ENCODE measurements at places on chromosomes 5 and 9.

GRCh38 chr5:40547557-40547956, 132.2 kb upstream of the PTGER4 start:
- no peak for DNase-seq

GRCh38 chr9:12681620-12682019, 11.6 kb upstream of the TYRP1 start:
- DNase-seq = no peak

DNA sequence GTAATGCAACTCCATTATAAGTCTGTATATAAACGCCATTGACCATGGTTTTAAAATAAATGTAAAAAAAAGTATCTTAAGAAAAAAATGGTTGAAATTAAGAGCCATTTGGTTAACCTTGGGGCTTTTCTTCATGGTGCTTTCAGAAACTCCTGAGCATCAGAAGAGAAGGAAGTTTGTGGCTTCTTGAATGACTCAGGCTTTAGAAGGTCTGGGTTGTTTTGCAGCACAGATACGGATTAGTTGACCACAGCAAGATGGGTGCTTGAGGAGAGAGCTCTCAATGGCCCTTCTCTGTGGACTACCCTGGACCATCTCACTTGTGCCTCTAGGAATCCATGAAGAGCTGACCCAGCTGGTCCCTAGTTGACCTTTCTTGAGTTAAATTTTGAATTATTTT, 189.5 kb downstream of the TMEM38B start:
- DNase-seq = no peak

- no peak for DNase-seq
Observed at GRCh38 chr5:165031371-165031770, 1526.0 kb downstream of the MAT2B start.

DNA sequence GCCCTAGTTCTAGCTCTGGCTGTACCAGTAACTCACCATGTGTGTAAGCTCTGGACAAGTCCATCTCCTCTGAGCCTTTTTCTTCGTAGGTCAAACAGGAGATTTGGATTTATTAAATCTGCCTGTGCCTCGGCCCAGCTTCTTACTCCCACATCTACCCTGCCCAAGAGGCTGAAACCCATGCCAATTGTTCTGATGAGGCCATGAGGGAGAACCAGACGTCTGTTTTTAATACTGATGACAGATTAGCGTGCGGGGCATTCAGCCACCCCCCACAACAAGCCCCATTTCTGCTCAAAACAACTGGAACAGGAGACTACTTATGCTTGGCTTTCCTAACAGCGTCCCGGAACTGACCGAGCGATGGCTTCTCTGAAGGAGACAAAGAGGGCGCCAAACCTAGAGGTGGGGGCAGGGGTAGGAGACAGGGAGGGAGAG, 81.2 kb upstream of the TRIM32 start:
- DNase-seq = peak; percentile 44

DNA sequence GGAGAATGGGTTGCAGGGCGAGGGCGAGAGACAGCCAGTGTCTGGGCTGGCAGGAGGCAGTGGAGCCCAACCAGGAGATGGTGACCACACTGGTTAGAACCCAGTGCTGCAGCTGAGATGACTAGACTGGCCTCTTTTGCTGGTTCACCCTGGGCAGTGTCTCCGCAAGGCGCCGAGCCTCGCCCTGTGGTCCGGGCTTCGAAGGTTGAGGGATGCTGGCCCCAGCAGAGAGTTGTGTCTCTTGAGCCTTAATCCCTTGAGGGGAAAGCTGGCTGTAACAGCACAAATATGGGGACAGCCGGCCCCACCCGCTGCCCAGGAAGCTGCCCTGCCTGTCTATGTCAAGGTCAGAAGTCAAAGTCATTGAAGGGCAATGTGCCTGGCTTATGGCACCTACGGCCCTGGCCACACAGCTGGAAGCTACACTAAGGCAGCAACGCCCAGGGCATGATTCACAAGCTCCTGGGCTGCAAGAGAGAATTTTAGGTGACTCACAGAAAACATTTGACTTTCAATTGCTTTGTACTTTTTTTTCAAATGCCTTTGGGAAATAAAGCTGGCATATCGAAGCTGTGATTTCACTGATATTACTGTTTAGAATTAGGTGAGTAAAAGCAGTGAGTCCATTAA, 33.3 kb downstream of the NKX2-5 start:
- no peak for DNase-seq

GRCh38 chr5:10261065-10261464, 11.0 kb downstream of the CCT5 start:
- no peak for DNase-seq

GRCh38 chr9:121331992-121332685, 37.9 kb downstream of the STOM start:
- no peak for DNase-seq

- DNase-seq = no peak
Observed at GRCh38 chr5:119473241-119473640, 20.9 kb downstream of the HSD17B4 start.

DNA sequence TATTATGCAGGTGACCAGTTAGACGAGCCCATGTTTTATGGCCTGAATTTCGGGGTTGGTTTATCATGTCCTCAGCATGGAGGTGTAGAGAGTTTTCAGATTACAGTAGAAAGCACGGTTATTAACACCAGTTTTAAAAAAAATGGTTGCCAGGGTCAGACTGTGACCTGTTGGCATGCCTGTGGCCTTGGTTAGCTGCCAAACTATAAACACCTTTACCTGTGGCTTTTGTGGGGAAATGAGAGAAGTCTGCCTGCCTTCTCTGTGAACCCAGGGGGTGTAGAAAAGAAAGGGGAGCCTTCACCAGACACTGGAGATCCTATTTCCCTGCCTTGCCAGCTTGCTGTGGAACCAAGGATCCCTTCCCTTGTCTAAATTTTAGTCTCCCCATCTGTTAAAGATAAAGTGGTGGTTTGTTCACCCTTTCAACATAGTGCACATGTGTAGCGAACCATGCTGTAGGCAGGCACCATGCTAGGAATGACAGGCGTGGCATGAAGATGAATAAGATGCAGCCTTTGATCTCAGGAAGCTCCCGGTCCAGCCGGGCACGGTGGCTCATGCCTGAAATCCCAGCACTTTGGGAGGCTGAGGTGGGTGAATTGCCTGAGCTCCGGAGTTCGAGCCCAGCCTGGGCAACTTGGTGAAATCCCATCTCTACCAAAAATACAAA, 6.1 kb upstream of the PHF19 start:
- DNase-seq = no peak

DNA sequence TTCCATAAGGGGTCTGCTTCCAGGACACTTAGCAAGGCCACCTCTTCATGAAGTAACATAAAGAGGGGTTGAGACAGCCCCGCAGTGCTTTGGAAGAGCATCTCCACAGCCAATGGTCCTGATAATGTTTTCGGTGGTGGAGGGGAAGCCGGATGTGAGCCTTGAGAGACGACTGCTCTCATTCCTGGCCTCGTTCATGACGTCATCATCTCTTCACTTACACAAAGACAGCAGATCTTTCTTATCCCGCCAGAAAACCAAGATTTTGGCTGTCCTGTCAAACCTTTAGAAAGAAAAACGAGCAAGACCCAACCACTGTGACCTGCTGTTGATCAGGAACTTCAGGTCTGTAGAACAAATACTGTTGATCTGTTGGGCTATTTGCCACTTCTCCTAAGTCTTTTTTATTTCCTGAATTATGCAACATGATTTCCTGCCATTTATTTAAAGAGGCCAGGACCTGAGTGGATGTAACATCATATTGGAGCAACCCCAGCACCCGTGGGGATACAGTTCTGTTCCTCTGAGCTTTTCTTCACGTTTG, 89.0 kb upstream of the IRX2 start:
- no peak for DNase-seq

GRCh38 chr5:59764361-59764760, 129.2 kb downstream of the PDE4D start:
- no peak for DNase-seq

- DNase-seq = no peak
Observed at GRCh38 chr5:87102841-87103240, 164.8 kb upstream of the RASA1 start.

DNA sequence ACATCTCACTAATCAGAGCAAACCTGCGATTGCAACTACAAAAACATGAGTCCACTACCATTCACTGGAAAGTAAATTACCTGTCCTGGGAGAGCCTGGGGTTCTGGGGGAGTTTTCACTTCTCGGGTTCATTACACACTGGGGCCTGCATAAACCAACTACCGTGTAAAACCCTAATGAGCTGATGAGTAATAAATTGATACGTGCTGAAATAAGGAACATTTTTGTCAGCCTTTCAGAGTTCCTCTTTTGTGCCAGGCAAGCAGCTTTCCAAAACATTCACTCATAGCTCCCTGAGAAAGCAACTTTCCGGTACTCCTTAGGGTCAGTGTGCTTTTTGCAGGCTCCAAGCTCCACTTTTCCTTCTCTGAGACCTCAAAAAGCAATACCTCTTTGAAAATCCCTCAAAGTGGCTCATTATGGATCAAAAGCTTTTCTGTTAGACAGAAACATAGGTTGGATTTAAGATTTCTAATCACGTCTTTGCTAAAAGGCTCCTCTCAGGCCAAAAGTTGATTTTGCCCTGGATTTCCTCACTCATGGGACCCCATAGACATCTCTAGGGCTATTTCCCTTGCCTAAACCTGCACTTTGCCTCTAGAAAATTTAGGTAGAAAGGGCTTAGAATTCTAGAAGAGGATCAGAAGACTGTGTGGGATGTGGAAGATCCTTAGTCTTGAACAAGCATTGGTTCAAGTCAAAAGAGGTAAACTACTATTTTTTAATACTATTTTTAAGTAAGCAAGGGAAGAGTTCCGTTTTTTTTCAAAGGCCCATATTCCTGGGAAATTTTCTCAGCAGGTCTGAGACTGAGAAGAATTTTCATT, 74.8 kb downstream of the ST8SIA4 start:
- no peak for DNase-seq

GRCh38 chr5:62341783-62342475, 35.9 kb downstream of the KIF2A start:
- no peak for DNase-seq

GRCh38 chr9:111812337-111812736, 17.6 kb upstream of the SHOC1 start:
- no peak for DNase-seq

GRCh38 chr9:113574441-113575262, 111.1 kb downstream of the RGS3 start:
- peak; percentile 18 for DNase-seq

DNA sequence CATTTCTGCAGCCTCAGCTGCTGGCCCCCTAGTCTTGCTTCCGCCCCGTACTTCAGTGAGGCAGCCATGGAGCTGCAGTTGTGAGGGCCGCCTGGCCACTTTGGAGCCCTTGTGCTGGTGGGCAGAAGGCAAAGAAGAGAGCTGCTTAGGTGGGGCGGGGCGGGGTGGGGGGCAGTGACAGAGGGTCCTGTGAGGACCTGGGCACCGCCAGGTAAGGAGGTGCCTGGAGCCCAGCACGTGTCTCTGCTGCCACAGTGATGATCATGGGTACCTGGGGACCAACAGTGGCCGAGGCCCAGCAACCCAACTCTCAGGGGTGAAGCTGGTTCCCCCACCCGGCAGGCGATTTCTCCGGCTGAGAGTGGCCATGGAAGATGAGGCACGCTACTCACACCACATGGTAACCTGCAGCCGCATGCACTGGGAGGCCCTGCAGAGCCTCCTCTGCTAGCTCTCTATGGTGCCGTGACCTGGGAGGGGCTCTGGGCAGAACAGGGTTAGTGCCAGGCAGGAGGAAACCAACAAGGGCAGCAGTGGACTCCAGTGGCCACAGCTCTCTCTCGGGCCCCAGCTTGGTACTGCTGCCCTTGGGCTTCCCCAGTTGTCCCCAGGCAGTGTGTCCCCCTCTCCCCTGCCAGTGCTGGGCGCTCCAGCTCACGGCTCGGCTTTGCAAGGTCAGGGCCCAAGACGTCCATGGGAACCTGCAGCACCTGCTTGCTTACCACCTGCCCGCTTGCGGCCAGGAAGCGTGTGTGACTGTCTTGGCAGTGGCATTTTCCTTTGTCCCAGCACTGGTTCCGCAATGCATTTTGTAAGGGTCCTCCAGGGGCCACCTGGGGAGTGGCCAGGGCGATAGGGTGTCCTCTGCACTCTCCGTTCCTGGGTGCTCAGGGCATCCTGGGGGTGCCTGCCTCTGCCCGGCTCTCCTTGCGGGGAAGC, 24.0 kb downstream of the NDUFS6 start:
- DNase-seq = peak; percentile 42

DNA sequence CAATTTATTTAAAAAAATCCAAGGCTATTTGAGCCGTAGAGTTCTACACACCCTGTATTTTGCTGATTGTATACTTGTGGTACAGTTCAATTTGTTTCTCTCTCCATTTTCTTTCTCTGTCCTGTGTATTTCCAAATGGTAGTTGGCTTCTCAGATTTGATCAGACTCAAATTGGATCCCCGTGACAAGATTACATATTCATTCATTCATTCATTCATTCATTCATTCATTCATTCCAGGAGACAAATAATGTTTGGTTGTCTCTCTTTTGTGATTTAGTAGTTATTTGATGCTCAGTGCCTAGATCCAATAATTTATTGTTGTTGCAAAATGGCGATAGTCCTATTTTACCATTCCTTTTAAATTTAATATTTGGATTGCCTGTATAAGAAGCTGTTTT, 292.8 kb upstream of the RIOK2 start:
- DNase-seq = no peak

- no peak for DNase-seq
Observed at GRCh38 chr9:133449760-133450159, 10.0 kb upstream of the CACFD1 start.

GRCh38 chr5:179169836-179170235, 109.7 kb downstream of the ZNF354C start:
- DNase-seq = no peak

- DNase-seq = no peak
Observed at GRCh38 chr5:135391116-135391868, 7.7 kb downstream of the MACROH2A1 start.

- no peak for DNase-seq
Observed at GRCh38 chr5:10768328-10768899, 7.4 kb upstream of the DAP start.

GRCh38 chr5:107023732-107024131, 647.0 kb downstream of the EFNA5 start:
- DNase-seq = no peak

GRCh38 chr5:122404018-122404417, 92.0 kb downstream of the SNCAIP start:
- DNase-seq = no peak

DNA sequence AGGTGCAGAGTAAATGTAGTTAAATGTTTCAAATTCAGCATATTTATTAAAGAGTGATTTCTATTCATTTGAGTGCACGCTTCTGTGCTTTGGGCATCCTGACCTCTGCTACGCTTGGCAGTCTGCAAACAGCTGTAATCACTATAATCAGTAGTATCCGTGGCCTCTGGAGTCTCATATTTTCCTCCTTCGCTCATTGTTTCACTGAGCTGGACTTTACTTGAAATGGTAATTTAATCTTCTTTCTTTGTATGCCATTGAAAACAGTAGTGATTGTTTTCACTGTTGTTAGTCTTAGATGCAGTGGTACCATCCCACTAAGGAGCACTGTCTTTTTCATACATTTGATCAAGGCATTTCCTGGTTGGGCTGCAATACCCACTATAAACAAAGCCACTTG, 43.5 kb upstream of the CAVIN4 start:
- DNase-seq = no peak
